Stimulated activated memory B cell treated with anti-CD40 and anti-IgM and Interleukin-4, amounts not matched to agents 10 μg/mL and 1 μg/mL and 100 μg/mL, for 72 hours (primary cell): ENCODE measurements at places on chromosomes 4 and X.

- ATAC-seq = no peak
These were observed 608.6 kb upstream of the AADAT start for GRCh38 chr4:170698334-170698733.

- ATAC-seq = no peak
These were observed 60.6 kb upstream of the WWC2 start for GRCh38 chr4:183038436-183038835.

GRCh38 chr4:88743696-88744095 is 46.1 kb upstream of the NAP1L5 start:
- no peak for ATAC-seq

DNA sequence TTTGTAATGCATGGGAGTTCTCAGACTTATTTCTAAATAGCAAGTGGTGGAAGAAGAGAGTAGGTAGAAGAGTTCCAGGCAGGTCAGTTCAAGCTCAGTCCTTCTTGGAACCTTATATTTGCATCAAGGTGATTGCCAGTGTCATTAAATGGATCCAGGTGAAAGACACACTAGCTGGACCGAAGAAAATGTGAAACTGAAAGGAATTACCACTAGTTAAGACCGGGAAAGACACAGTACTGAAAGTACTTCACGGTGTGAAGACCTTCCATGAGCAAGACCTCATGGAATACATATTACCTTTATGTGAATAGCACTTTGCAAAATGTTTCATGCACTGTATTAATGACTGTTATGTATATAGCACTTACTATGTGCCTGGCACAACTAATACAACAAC is 19.1 kb downstream of the TMEM150C start:
- no peak for ATAC-seq

DNA sequence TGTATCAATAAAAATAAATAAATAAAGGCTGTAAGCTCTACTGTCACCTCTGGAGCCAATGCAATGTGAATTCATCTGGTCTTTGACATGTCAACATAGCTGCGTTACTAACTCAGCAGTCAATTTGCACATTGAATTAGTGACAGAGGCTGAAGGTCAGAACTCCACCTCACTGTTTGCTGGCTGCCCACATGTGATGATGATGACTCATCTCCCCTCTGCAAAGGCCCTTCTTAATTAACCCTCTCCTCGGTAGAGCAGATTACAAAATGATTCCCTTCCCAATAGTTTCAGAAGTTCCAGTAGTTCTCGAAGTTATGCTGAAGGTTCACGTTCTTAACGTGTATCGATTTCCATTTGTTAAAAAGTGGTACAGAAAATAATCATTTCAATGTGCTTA is 1626.0 kb upstream of the TENM3 start:
- ATAC-seq = no peak

GRCh38 chrX:1223242-1223600 is 10.8 kb upstream of the CRLF2 start:
- ATAC-seq = no peak

- no peak for ATAC-seq
These were observed 212.9 kb downstream of the CBR4 start for GRCh38 chr4:168797194-168797593.

DNA sequence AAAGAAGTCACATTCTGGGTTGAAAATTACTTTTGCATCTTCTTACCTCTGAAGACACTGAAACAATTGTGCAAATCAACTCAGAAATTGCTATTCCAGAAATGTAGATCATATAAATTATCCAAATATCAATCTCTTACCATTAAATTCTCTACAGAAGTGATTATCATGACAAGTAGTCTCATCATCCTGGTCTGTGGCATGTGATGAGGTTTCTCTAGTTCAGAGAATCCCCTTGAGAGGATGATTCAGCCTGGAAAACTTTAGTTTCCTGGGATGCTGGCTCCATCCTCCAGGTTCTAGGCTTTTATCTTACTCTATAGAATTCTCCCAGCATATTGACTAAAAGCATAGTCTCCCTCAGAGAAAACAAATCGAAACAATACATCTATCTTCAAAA is 76.2 kb upstream of the S100G start:
- no peak for ATAC-seq

DNA sequence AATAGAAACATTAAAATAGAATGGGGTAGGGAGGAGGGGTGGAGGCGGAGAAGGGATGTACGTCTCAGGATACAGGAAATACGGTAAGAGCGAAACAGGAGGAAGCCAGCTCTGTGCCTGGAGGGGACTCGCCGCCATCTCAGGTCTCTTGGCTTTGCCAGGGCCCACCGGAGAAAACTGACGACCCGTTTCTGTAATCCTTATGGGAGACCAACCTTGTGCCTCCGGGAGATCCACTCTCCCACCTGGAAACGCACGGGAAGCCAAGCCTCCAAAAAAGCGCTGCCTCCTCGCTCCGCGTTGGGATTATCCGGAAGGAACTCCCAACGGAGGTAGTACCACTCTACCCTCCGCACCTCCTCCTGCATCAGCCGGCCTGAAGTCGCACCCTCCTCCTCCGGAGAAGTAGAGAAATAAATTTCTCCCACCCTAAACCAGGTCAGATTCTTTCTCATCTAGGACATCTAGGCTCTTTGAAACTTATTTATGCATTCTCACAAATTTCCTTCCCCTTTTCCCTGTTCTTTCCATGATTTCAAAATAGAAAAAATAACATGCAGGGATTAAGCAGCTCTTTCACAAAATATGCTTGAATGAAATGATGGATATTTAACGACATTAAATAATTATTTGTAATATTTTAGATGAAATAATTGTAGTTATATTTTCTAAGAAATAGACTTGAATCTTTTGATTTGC is at the start of gene NBDY:
TSS of gene NBDY (plus strand) at position 92 of the 699 bp plus-strand sequence. CDS start at position 203, 111 bp downstream.
- ATAC-seq = peak; percentile 70

GRCh38 chr4:156374069-156374468 is 420.4 kb upstream of the CTSO start:
- ATAC-seq = no peak

DNA sequence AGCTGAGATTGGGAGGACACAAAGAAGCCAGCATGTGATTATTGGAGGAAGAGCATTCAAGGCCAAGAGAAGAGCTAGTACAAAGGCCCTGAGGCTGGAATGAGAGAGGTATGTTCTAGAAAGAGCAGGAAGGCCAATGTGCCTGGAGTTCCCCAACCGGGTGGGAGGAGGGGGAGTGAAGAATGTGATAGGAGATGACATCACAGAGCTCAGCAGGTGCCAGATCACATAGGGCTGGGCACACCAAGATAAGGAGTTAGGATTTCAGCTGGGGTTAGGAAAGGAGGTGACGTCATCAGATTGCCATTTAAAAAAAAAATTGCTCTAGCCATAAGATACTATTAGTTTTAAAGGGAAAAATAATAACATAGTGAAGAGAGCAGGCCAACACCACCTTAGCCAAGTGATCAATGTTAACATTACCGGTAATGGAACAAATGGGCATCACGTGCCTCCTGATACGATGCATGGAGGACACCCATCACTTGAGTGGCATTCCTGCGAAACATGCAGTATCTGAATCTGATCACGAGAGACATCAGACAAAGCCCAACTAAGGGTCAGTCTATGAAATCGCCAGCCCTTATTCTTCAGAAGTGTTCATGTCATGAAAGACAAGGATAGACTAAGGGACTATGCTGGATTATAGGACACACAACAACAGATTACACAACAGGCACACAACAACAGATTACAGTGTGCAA is 344.3 kb downstream of the BCOR start:
- ATAC-seq = no peak

GRCh38 chrX:131264665-131265064 is 24.4 kb downstream of the IGSF1 start:
- no peak for ATAC-seq

GRCh38 chrX:13597874-13598273 is 28.5 kb downstream of the EGFL6 start:
- ATAC-seq = no peak
